ENCODE measurements at places on chromosomes 4 and X. TPM values are rescaled to one million over a fixed set of nuclear protein-coding genes. Genes with fewer than 3 reads are reported as not detected.

COPS4 gene
- 72.2 TPM for polyA plus RNA-seq

GRCh38 chr4:56652196-56652595 is 28.9 kb downstream of the HOPX start:
- DNase-seq: no peak

DNA sequence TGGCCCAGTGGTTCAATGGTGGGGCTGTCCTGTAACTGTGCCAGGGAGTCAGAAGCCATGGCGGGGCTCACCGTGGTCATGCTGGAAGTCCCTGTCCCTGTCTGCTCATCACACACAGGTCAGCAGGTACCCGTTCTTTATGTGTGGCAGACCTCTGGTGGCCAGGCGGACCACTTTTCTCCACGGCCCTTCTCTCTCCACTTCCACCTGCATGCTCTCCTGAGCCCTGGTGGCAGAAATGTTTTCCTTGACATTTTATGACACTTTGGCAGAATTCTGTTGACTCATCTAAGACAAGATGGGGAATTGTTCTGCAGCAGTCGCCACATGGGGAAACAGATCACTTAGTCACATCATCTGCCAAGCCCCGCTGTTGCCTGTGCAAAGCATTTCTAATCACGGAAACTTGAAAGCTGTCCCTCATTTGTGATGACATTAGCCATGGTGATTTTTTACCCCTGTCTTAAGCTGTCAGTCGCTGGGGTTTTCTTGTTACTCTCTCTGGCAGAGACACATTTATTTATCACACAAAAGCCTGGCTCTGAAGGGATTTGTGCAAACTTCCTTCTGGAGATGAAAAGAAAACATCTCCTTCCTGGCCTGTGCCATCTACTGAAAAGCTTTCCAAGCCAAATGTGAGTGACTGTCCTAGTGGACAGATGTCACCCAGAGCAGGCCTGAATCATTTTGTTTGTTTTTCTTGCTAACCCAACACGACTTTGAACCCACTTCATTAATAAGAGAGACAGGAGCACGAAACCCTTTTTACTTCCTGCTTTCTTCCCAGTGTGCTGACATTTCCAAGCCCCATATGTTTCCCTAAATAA is 38.8 kb upstream of the STIM2 start:
- no peak for DNase-seq

- no peak for DNase-seq
Observed at GRCh38 chr4:11604821-11605220, 176.1 kb upstream of the HS3ST1 start.

DNA sequence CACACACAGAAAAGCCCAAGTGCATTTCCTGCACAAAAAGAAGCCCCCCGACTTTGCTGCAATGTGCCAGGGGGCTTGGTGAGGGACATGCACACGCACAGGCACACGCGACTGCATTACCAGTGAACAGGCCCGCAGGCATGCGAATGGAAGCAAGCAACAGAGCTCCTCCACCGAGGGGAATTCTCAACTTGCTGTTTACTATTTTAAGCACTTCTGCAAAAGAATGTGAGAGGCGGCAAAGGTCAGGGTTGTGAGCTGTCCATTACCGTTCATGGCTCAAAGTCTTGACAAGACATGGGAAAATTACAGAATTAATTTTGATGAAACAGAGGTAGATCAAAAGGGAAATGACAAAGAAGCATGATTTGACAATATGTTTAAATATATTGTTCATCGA is 342.5 kb upstream of the NOCT start:
- DNase-seq: no peak

DNA sequence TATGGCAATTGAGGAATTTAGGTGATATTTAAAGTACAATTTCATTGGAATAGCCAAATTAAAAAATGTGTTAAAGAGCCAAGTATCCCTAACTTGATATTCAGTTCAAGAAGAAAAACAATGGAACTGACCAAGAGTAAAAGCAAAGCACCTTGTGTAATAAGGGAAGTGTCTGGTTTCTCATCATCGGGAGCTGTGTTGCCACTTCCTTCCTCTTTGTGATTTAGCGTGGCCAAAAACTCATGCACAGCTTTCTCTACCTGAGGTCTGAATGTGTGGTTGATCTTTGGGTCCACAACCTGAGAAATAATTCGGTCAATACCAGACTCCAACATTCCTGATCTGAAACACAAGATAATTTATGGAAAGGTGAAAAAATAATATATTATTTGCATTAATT is 12.4 kb downstream of the BOD1L1 start:
- no peak for DNase-seq

GRCh38 chr4:26204911-26205370 is 115.9 kb upstream of the RBPJ start:
- DNase-seq: no peak

DNA sequence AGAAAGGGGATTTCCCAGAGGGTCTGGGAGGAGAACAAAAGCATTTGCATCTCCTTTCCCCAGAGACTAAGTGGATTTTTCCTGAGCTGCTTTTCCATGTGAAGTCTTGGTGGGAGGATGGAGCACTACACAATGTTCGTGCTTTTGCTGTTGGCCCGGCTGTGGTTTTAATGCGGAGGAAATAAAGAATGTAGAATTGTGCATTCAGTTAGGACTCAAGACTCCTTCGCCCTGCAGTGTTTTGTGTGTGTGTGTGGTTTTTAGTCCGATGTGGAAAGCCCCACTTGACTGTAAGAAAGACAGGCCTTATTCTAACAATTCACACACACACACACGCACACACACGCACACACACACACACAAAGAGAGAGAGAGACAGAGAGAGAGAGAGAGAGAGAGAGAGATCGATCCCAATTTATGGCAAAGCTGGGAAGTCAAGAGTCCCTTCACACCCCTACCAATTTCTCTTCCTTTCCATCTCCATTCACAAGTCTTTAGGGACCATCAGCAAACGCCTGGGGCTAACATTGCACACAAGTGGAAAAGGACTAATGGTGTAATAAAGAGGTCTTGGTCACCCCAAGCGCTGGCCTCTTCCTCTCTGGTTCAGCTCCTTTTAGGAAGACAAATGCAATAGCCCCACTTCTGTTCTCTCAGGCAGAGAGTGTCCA is 44.2 kb downstream of the CLDN34 start:
- DNase-seq: no peak

DNA sequence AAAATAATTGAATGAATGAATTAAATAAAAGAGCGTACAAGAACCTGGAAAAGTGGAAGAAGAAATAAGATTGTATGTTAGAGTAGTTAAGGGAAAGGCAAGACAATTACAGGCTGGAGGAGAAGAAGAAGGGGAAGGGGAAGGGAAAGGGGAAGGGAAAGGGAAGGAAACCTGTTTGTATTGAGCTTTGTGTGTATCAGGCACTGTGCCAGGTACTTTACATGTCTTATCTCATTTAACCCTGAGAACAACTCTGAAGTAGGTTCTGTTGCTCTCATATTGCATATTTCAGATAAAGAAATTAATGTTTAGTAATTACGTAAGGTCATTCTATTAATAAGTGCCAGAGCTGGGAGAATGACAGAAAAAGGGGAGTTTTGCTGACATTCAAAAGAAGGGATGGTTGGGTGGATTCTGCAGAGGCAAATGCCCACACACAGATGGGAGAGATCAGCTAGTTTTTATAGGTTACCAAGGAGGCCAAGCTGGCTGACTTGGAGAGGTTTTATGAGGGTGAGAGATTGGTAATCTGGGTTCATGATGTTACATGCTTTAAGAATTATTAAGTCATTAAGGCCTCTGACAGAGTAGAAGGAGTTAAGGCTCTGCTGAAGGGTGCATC is 92.3 kb upstream of the LCORL start:
- no peak for DNase-seq

MAGEE2 gene
- 0.68 TPM for polyA plus RNA-seq

DNA sequence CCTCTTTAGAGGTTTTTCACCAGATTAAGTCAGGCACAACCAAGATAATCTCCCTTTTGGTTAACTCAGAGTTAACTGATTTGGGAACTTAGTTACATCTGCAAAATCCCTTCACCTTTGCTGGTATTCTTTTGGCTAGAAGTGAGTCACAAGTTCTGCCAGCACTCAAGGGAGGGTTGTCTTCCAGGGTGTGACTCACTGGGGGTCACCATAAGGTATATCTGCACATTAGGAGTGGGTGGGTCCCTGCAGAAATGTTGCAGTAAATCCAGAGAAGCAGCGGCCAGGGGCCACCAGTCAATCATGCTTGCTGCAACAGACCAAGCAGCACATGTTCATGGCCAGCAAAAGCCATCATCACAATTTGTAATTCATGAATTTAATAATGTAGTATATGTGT is 59.8 kb upstream of the MAML3 start:
- DNase-seq: no peak

DNA sequence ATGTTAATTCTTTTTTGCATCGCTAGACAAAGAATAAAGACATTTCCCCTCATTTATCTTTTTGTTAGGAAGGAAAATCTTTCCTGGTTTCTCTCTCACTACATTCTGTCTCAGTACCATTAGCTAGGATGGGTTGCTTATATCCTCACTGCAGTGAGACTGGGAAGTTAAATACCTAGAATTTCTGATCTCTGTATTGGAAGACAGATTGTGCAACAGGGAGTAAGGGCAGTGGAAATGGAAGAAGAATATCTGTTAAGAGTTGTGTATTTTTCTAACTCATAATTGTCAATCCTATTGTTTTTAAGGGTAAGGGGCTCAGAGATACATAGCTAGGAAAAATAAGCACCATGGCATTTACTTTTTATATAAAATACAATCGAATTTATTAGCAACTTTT is 19.6 kb downstream of the PTPN13 start:
- no peak for DNase-seq

DNA sequence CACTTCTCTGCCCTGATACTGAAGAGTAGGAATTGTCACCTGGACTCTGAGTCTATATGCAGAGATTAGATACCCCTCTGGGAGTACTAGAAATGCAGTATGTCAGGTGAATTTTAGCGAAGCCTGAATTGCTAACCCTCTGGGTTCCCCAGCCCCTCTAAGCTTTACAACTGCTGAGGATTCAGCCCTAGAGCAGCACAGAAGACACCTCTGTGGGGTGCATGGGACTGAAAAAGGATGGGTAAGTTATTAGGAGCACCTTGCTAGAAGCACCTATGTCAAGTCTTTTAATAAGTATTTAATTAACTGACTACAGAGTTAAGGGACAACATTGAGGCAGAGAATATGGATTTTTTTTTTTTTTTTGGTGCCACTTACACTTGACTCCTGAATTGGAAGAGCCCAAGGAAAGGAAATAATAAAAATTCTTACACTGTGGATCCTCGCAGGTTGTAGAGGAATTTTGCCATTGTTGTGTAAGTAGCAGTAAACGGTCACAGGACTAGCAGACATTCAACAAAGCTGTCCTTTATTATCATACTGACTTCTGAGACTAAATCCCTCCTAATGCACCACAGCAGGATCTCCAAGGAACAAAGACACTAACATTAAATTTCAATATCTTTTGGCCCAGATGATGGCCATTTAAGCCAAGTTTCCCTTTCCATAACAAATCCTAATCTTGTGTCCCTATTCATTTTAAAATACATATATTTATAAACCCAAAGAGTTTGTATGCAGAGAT is 253.2 kb downstream of the ANKRD50 start:
- DNase-seq: no peak

DNA sequence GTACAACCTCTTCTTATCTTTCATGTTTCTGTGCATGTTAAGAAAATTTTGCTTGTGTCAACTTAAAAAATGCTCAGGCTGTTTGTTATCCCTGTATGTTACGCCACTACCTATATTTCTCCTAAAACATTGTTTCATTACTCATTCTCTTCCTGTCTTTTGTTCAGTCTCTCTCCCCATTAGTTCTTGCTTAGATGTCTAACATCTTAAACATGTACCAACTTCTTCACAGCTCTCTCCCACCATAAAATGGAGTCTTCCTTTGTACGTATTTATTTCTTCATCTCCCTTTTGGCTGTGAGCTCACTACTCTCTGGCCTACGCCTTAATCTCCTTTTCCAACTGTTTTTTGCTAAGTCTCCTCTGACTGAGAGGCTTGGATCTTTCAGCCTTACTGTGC is 36.4 kb downstream of the PCDH7 start:
- DNase-seq: no peak

- no peak for DNase-seq
Observed at GRCh38 chr4:31417040-31417439, 696.9 kb downstream of the PCDH7 start.
